Astrocyte of the spinal cord (primary cell): ENCODE measurements at places on chromosomes 11 and 22.
A peak's percentile ranks its signal among the peaks of the same experiment; 100 is the strongest.

DNA sequence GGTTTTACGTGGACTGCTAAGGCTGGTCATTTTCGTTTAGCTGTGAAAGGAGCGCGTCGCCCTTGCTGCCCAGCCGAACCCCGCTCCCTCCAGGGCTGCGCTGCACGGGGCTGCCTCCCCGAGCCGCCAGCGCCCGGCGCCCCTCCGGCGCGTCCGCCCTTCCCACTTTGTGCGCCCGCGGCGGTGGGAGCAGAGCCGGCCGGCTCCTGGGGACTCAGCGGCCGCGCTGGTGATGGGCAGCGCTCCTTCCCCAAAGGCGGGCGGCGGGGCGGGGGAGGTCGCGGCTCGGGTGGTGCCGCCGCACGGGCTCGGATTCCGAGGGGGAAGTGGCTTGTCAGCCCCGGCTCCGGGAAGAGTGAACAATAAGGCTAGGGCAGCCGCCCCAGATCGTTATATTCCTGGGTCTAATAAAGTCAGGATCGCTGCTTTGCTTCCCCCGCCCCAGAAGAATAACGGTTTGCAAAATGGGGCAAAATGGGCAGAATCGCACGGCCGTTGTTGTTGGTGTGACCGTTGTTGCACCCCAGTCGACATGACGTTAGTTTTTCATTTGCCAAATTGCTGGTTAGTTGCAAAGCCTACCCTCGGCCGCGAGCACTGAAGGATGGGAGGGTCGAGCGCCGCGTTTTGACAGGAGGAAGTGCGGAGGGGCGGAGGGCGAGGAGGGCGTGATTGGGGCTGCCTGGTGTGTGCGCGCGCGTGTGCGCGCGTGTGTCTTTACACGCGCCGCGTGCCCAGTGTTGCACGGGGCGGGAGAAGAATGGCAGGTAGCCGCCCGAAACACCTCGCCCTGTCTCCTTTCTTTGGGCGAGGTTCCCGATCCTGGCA is 745 bp downstream of the NCAM1 start:
- no peak for DNase-seq

DNA sequence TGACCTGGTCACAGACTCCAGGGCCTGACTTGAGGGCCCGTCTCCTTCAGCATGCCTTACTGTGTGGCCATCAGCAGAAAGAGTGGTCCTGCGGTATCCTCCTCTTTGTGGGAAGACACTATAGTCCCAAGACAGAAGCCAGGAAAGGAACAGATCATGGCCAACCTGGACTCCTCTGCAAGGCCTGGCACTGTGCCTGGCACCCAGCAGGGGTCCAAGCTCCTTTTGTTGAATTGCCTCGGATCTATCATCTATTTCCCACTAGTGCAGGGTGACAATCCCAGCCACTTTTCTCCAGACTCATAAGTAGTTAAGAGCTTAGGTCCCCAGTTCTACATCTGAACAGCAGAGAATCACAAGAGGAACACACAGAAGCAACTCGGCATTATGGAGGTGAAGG is 27.0 kb downstream of the DSCAML1 start:
- no peak for DNase-seq

GRCh38 chr11:15638386-15638787 is 523.7 kb downstream of the INSC start:
- DNase-seq, result no peak

- no peak for DNase-seq
These were observed 515 bp downstream of the CTR9 start for GRCh38 chr11:10751581-10751940.

- DNase-seq, result peak; percentile 38
These were observed 29.4 kb downstream of the GUCD1 start for GRCh38 chr22:24525416-24526037.

DNA sequence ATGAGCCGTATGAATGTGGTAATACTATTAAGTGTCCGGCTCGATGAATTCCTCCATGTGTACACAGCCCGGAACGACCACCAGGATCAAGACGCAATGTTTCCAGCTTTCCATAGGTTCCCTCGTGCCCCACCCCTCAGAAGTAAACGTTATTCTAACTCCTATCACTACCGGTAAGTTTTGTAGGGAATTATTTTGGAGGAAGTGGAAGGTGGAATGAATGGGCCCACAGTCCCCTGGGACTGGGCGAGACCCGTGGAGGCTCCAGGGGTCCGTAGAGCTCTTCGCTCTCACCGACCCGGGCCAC is 720 bp upstream of the FAR1 start:
- DNase-seq, result peak; percentile 10

- no peak for DNase-seq
These were observed 22.5 kb upstream of the KRTAP5-6 start for GRCh38 chr11:1674173-1675131.

GRCh38 chr22:30002861-30003486 is 77.3 kb upstream of the HORMAD2 start:
- no peak for DNase-seq

DNA sequence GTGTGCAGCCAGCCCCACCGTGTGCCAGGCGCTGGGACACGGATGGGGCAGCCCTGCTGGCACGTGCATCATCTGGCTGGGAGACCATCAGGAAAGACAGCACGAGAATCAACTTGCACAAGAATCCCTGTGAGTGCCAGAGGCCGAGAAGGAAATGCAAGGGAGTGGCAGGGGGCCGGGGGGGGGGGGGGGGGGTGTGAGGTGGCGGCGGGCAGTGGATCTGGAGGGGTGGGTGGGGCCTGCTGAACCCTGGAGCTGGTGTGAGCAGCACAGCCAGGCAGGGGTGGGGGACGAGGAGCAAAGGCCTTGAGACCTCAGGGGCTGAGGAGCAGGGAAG is 14.0 kb upstream of the FLRT1 start:
- DNase-seq, result no peak

DNA sequence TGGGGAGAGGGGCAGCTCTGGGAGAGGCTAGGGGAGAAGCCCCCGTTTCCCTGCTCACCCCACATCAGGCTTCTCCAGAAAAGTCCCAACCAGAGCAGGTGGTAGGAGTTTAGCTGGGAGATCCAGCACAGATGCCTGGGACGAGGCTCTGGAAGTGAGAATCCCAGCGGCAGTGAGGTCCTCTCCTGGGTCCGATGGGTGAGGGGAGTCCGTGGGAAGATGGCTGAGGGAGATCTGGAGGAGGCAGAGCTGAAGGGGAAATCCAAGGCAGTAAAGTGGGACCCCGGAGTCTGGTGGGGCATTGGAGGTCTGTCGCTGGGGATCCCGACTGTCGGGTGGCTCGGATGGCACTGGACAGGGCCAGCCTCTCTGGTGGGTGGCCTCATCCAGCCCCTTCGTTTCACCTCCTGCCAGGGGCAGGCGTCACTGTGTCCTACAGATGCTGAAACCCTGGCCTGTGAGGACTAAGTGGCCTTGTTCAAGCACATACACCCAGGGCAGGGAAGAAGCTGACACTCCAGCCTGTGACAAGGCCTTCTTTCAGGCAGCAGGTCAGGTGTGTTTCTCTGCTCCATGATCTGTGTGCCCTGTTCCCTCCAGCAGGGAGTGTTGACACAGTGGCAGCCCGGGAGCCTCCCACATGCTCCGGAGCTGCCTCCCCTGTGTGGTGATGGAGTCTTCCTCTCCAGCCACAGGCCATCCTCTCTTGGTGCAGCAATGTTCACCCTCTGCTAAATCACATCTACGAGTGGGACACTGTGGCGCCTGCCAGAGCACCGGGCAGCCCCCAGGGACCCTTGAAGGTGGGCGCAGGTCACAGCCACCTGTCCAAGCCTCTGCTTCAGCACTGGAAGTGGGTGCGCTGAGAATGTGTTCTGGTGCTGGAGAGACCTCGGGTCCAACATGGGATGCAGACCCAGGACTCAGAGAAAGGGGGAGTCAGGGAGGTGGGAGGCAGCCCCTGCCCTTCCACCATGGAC is 850.8 kb downstream of the BRD1 start:
- DNase-seq, result no peak

GRCh38 chr22:36852056-36852973 is 8.5 kb upstream of the NCF4 start:
- DNase-seq, result no peak

- DNase-seq, result peak; percentile 80
These were observed 2.1 kb downstream of the KMT2A start for GRCh38 chr11:118438314-118438931.

DNA sequence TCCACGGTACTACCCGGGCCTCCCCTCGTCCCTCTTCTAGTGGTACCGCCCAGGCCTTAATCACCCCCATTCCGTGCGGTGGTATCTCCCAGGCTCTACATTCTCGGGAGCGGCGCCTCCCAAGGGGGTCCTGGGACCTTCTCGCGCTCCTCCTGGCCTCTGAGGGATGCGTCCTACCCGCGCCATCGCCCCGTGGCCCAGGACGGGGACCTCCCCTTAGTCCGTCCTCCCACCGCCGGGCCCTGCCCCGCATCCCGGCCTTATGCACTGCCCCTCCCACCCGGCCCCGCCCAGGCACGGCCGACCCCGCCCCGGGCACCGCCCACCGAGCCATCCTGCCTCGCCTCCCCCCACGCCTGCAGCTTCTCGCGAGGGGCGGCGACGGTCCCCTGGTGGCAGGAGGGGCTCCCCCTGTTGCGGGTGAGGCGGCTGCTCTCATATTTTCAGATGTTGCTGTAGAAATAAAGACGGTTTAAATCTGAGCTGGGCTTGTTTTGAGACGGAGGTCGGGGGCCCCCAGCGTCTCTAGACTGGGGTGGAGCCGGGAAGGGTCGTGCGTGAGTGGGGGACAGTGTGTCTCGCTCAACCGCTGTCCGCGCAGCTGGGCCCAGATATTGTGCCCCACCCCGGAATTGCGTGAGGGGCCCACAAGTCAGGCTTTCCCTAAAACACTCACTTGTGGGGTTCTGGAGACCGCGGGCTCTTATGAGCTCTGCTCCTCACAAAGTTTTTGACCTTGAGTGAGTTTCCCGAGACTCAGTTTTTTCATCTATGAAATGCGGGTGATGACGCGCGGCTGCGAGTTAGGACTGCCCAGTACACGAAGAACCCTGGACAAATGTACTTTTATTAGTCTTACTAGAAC is 828 bp upstream of the RAB1B start:
- DNase-seq, result peak; percentile 90

GRCh38 chr11:32809313-32809712 is 14.9 kb upstream of the CCDC73 start:
- peak; percentile 77 for DNase-seq

DNA sequence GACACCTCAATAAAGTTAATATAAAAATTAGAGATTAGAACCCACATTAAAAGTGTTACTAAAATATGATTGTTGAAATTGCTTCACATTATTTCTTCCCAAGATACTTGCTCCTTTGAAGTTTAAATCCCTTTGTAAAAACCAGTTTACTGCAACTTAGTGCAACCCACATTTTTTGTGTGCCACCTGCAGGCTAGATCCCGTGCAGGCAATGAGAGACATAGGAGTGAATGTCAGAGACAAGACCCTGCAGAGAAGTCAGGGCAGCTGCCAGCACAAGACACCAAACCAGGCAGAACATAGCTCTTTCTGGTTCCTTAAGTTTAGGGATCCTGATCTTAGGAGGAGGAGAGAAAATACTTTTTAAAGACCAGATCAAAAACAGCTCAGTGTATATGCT is 142.8 kb upstream of the MTNR1B start:
- DNase-seq, result no peak

- no peak for DNase-seq
These were observed 58.3 kb downstream of the PRDM11 start for GRCh38 chr11:45204761-45205160.

DNA sequence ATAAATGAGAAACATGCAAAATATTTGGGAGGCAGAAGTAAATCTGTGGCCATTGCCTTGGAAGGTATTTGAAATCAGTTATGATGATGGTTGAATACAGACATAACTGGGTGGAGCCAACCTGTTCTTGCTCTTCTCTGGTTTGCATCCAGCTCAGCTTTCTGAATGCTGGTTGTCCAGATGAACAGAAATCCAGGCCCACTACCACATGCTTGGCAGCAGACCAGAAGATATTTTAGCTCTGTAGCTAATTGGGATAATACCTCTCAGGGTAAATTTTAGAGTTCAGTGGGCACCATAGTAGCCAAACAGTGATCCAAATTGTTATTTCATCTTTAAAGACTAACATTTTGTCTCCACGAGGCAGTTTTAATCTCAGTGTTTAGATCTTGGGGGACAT is 308.3 kb downstream of the RAB38 start:
- no peak for DNase-seq

DNA sequence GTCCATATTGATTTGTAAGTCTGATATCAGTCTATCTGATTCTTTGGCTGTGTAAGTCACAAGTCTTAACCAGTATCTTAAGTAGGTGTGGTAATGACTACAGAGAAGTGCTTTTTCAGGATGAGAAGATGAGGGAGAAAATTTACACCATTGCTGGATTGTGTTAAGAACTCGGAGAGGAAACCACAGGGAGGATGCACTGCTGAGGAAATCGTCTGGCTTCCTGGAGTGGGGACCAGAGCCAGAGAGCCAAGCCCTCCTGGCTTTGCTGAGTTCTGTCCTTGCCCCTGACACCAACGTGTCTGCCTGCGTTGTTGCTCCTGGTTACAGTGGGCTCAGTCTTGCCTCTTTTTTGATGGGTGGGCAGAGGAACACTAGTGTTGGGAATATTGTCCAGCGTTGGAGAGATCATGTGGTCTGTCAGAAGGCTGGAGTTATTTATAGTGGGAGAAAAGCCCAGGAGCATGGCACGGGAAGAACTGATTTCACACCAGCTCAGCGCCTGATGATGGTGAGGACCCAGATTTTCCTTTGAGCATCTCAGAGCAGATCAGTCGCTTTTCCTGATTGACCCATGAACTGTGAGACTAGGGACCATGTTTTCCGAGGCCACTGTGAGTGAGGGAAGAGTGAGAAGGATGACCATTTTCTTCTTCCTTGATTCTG is 29.6 kb downstream of the MARK2 start:
- no peak for DNase-seq

GRCh38 chr22:39763276-39763675 is 130.3 kb downstream of the ENTHD1 start:
- DNase-seq, result no peak

DNA sequence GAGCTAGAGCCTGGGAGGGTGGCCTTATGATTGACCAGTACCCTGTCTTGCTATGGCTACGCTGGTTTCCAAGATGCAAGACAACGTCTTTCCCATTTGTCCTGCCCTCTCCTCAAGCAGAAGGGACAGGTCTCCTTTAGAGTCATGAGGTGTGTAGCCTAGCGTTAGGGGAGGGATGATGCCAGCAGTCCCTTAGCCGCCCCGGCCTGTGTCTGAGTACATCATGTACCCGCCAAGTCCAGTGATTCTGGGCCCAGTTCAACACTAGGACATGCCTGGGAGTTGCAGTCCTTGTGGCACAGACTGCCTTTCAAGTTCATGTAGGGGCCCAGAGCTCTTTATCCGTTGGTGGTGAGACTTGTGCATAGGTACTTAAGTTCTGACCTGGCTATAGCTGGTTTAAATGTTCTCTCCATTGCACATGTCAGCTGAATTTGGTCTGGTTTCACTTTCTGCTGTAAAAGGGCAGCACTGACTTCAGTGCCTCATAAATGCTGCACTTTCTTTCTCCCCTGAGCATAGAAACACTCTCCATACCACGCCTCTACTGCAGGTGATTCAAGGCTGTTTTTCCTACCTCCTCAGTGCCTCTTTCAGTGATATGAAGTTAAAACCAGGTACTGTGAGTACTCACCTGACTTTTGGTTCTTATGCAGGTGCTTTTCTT is 151.1 kb downstream of the METTL15 start:
- no peak for DNase-seq
